BE2C (cell line): ENCODE measurements at places on chromosomes 11 and 22.
A peak's percentile ranks its signal among the peaks of the same experiment; 100 is the strongest.

DNA sequence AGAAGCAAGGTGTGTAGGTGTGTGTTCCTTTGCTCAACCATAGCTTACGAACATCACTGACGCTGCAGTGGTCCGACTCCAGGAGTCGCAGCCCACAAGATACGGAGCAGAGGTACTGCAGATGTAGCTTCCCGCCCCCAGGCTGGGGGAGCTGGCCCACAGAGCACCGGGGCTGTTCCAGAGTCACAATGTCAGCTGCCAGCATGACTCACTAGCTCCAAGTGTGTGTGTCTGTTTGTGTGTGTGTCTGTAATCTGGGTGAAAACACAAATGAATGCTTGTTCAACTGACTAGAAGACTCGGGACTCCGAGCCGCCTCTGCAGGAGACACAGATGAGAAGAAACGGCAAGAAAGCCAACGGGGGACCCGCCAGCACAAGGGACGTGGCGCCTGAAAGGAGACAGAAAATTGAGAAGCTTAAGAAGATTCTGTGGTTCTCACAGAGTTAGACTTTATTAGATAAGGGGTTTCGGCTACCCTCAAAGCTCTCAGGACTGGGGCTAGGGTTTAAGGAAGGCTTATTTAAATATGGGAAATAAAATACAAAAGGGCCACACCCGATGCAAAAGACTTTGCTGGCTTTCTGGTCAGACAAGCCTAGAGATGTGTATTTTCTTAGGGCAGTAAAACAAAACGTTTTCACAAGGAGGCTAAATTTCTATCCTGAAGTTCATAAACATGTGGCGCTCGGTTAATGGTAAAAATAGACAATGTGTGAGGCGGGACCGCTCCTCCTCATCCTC is 10.7 kb downstream of the VSIG10L2 start:
- peak; percentile 76 for DNase-seq

DNA sequence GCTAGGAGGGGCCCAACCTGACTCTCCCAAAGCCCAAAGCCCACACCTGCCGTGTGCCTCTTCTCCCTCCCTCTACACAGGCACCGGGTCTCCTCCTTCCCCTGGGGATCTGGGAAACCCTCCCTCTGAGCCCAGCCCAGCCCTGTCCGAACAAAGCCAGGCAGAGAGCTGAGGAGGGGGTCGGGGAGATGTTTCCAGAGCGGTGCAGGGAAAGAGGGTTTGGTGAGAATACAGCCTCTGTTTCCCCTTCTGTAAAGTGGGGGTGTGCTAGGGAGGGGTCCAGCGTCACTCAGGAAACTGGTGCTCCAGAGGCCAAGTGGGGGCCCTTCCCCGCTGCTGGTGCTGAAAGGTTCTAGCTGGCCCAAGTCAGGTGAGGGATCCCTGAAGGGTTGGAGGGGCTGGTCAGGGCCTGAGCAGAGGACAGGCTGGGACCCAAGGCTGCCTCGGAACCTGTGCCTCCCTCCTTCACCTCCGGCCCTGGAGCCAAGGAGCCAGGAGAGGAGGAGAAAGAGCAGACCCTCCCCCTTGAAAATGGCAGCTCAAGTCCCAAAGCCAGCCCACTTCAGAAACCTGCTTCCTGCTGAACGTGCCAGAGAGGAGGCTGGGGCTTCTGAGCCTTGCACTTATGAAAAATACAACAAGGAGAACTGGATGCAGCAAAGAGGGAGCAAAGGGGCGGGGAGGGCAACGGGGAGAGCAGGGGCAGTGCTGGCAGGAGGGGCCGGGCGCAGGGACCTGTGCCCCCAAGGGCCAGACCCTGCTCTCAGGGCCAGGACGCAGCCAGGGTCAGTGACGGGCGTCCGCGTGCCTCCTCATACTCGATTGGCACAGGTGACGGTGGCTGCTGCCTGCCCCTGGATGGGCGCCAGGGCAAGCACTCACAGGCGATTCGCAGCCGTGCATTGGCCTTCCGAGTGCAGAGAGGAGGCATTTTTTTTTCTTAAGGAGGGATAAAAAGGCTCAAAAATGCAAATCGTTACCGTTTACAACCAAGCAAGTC is 43.2 kb downstream of the MACROD1 start:
- DNase-seq: peak; percentile 43

GRCh38 chr11:17526931-17527627 is 17.1 kb downstream of the USH1C start:
- DNase-seq: no peak

GRCh38 chr22:29078036-29078868 is 5.4 kb downstream of the KREMEN1 start:
- no peak for DNase-seq

DNA sequence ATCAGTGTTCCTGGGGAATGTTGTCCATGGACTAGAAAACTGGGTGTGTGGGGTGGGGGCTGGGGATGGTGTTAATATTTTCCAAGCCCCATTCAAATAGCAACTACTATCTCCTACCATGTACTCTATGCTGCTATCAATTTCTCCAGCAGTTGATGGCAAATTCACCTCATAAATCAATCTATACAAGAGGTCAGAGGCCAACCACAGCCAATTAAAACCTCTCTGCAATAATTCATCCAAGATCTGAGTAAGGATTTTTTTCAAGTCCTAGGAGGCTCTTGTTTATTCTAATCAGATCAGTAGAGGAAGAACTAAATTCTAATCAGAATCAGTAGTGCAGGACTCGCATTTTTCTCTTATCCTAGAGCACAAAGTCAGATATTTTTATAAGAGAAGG is 73.4 kb upstream of the WT1 start:
- no peak for DNase-seq

DNA sequence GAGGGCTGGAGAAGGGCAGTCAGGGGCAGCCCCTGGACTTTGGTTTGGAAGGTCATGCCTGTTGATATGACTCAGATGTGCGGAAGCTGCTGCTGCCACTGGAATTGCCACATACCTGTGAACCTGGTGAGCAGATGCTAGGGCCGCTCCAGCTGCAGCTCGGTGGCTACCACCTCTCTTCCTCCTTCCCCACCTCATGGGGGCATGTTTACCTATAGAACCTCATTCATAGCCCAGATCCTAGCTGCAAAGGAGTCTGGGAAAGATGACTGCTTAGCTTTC is 17.5 kb upstream of the TSPAN18 start:
- DNase-seq: no peak

DNA sequence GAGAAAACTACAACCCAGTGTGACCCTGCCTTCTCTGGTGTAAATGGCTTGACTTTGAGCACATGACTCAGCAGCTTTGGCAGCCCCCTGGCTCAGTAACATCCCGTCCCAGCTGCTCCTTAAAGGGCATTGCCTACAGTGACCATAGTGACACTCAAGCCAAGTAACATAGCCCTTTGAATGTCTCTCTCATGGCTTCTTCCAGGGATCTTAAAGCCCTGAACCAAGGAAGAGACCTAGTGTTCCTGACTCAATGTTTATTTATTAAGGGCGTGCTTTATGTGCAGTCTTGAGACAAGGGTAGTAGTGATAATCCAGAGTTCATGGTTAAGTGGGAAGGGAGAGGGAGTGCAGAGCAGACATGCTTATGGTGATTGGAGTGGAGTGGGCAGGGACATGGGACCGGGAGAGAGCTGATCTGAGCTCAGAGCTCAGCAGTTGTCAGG is 125.7 kb downstream of the PARVA start:
- no peak for DNase-seq

- DNase-seq: peak; percentile 34
Observed at GRCh38 chr11:65719871-65720210, 757 bp downstream of the RNASEH2C start.

DNA sequence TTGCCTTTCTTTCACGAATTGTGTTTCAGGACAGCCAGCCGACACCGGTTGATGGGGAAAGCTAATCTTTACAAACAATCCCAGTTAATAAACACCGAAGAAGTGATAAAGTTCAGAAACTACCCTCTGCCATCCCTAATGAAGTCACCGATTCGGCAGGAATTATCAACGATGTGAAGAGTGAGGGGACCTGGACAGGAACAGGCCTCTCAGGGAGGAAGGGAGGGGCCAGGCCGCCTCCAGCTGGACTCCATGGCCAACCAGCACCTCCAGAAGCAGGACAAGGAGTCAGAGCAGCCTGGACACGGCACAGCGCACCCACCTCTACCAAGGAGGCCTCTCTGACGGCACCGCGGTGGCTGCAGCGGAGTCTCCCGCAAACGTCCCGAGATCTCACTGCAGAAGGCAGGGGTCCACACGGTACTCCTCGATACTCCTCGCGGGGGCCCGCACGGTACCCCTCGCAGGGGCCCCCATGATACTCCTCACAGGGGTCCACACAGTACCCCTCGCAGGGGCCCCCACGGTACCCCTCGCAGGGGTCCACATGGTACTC is 3.9 kb downstream of the TOLLIP start:
- no peak for DNase-seq

DNA sequence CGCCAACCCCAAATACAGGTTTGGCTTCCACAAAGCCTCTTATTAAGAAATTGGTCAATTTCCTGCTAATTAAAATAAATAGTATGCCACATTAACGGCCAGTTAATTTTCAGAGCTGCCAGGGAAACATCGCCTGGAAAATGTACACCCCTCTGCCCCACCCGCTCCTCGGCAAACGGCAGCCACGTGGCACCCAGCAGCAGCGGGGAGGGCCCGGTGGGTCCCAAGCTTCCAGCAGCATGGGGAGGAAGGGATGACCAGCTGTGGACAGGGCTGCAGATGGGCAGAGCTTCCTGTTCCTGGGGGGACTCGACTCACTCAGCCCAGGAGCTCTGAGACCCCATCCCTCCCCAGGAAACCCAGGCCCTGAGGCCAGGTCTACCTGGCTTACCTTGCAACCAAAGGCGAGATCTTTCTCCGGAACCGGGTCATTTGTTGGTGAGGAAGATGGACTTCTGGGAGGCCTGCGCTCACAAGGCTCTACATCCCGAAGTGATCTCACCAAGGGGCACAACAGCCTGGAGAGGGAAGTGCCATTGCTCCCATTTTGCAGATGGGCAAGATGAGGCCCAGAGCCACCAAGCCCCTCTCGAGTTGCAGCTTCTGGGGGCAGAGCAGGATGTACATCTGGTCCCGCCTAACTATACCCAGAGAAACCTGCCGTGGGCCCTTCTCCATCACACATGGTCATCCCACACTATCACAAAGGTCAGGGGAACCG is 68.3 kb downstream of the IGLL1 start:
- no peak for DNase-seq

- no peak for DNase-seq
Observed at GRCh38 chr11:59756845-59757244, 1.7 kb downstream of the STX3 start.

- DNase-seq: no peak
Observed at GRCh38 chr11:35721651-35722282, 59.2 kb downstream of the TRIM44 start.

DNA sequence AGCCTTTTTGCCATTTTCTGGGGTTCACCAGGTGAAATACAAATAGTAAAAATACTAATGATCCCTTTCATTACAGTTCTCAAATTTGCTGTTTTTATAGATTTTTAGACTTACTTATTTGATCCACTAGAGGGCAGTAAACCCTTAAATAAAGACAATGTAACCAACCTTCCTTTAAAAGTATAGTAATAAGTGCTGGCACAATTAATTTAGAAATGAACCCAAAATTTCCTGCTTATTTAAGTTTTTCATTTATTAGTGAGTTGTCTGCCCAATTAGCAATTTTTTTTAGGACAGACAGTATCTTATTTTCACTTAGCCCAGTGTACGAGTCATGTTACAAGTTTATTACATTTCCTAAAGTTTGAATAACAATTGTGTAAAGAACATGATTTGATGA is 4.7 kb downstream of the DDIAS start:
- no peak for DNase-seq

DNA sequence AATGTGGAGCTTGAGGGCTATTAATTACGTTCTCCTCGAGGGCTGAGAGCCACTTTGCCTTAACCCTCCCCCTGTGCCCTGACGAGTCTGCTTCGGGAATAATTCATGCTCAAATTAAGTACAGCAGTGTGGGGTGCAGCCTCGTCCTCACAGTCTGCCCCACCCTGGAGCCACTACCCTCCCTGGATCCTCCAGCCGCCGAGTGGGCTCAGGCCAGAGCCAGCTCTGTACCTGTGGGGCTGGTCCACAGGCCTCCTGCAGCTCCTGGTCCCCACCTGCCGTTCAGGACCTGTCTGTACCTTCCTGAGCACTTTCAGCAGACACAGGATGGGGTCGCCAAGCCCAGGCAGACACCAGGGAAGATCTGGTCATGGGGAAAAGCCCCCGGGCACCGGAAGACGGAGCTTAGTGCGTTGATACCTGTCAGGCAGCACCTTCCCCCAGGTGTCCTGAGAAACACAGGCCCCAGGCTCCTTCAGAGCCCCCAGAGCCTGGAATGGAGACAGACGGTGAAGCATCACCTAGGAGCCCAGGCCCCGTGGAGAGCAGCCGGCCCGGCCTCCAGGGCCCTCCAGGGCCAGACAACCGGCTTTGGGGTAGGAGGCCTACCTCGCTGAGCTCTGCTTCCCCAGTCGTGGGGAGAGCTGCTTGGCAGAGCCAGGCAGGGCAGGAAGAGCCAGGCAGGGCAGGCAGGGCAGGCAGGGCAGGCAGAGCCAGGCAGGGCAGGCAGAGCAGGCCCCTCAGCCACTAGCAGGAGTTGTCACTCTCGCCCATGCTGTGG is 9.7 kb downstream of the TSPAN32 start:
- no peak for DNase-seq

DNA sequence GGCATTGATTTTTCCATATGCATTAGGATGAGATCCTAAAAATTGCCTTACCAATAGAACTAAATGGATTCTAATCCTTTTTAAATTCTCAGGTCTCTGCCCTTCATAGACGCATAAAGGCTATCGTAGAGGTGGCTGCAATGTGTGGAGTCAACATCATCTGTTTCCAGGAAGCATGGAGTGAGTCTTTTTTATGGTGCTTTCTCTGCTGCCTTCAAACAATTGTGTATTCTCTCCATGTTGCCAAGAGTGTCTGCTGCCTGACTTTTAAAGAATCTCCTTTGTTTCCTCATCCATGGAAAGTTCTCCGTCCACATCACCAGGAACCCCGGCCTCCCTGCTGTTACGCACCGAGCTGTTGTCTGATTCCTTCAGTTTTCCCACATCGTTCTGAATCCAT is 6.9 kb downstream of the UPB1 start:
- no peak for DNase-seq

DNA sequence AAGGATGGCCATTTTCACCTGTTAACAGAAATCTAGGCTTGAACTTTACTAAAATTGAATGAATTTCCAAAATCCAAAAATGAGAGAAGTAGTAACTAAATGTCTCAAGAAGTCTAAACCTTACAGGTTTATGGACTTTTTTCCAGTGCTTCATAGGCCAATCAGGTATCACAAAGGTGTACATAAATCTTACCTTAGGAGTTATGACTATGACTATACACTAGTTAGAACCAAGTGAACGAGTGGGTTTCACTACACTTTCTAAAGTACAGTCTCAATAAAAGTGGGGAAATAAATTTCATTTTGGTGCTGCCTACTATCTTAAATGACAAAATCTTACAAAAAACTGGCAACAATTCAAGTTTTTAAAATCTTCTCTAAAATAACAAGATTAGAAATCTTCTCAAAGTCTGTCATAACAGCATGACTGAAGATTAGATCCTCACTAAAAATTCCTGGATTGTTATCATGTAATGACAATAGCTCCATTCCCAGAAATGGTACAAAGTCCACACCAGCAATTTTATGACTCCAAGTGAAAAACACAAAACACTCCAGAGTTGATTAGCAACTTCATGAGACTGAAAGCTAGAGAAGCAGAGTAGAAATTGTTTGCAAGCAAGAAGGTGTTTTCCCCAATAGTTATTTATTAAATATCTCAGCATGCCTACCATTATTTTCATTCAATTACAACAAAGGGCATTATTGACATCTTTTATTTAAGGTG is 20.9 kb downstream of the SOX6 start:
- DNase-seq: no peak

- DNase-seq: peak; percentile 96
Observed at GRCh38 chr22:41800348-41801146, at the start of gene CCDC134. Gene CCDC134, plus strand, starts transcription at chr22:41800679. Its CDS starts 8,212 bp downstream, at chr22:41808891.
